ENCODE measurements at places on chromosomes 5 and 9.

DNA sequence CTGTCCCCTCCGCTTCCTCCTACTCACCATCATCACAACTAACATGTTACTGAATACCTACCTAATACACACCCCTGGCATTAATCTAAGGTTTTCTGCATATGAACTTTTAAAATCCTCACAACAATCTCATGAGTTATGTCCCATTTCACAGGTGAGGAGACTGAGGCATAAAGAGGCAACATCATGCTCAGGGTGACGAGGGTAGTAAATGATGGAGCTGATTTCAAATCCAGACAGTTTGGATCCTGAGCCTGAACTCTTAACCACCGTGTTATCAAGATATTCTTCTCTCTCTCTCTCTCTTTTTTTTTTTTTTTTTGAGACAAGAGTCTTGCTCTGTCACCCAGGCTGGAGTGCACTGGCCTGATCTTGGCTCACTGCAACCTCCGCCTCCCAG is 12.9 kb upstream of the EEIG1 start:
- no peak for DNase-seq

DNA sequence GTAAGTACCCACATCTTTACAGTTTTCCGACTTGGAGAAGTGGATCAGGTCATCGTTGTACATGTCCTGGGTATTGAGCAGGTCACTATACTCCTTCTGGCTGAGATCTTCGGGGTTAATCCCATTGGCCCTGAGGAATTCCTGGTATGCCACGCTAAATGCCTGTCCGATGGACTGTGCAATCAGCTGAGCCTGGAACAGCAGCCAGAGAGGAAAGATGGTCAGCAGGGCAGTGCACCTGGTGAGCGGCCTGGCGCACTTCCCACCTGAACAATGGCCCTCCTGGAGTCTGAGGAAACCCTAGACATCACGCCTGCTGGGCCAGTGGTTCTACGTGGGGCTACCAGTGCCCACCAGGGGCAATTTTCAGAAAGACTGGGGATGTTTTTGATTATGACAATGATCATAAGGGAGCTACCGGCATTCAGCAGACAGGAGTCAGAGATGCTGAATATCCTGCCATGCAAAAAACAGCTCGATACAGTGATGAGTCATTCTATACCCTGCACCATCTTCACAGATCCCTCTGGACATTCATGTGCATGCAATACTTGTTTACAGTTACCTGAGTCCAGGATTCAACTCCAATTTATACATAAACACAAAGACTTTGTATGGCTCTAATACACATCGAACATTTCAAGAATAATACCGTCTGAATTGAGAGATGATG is 127.2 kb downstream of the ENTREP1 start:
- no peak for DNase-seq

DNA sequence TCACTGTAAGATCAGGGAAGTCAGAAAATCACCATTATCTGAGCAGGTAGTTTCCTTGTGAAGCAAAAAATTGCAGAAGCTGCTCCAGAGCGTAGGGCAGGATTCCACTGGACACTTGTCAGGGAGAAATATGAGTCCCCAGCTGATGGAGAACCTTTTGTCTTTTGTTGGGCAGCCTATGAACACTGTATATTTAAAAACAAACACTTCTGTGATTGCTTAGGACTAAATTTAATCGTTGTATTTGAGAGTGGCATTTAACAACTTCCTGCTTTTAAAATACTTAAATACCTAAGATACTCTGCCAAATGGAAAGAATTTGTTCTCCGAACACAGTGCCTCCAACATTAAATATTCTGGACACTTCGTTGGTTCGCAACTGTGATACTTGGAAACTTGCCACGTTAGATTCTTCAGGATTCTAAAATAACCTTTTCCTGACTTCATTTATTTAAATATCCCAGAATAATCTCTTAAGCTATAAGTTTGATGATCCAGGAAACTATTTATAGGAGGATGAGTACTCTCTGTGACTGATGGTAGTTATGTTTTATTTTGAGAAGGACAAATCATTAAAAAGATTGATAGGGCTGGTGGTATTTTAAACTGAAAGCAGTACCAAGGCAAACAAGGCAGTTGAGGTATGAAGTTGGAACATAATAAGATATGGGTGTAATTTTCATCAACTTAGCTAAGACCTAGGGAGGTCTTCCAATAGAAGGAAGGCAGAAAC is 2.7 kb upstream of the HSPA4 start:
- DNase-seq = no peak

- DNase-seq = no peak
Measured at GRCh38 chr9:19163631-19164030, 36.3 kb upstream of the PLIN2 start.

- no peak for DNase-seq
Measured at GRCh38 chr9:14437354-14438231, 123.7 kb upstream of the NFIB start.

GRCh38 chr5:143699121-143699520 is 112.8 kb upstream of the HMHB1 start:
- no peak for DNase-seq

DNA sequence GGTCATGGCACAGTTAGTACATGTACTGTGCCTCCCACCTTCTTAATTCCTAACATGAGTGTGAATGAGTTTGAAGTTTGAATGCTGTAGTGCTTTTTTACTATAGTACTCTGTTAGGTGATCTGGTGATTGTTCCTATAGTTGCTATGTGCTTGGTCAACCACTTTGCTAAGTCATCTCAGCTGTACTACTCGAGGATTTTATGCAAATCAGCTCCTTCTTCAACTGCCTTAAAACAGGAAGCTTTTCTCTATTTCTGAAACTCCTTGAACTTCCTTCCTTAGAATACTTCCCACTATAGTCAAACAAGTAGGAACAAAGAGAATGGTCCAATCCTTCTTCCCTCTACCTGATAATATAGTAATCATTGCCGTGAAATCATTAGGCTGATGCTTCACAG is 219.6 kb downstream of the CTNND2 start:
- no peak for DNase-seq

GRCh38 chr5:12865529-12865928 is 961.3 kb upstream of the CTNND2 start:
- DNase-seq = no peak

DNA sequence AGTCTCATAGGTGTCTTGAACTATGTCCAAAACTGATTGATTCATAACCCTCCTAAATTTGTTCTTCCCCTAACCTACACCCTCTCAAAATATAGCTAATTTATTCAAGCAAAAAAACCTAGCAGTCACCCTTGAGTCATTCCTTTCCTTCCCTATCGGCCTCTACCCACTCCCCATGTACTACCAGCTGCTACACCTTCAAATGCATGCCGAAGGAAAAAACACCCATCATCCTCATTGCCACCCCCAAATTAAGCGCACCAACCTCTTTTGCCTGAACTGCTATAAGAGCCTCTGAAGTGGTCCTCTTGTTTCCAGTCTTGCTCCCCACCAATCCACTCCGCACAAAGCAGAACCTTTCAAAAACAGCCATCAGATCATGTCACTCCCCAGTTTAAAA is 12.6 kb downstream of the LIFR start:
- no peak for DNase-seq

- DNase-seq = no peak
Measured at GRCh38 chr5:57341380-57341979, 141.1 kb downstream of the ACTBL2 start.

DNA sequence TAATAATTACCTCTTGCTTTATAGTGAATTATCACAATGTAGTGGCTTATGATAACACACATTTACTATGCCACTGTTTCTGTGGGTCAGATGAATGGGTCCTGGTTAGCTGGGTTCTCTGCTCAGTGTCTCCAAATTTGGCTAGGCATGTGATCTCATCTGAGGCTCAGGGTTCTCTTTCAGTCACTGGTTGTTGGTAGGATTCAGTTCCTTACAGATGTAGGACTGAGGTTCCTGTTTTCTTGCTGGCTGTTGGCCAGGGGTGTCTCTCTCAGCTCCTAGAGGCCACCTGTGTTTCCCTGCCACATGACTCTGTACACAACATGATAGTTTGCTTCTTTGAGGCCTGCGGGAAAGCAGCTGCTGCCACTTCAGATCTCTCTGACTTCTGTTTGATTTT is 7.1 kb downstream of the NFX1 start:
- DNase-seq = no peak

DNA sequence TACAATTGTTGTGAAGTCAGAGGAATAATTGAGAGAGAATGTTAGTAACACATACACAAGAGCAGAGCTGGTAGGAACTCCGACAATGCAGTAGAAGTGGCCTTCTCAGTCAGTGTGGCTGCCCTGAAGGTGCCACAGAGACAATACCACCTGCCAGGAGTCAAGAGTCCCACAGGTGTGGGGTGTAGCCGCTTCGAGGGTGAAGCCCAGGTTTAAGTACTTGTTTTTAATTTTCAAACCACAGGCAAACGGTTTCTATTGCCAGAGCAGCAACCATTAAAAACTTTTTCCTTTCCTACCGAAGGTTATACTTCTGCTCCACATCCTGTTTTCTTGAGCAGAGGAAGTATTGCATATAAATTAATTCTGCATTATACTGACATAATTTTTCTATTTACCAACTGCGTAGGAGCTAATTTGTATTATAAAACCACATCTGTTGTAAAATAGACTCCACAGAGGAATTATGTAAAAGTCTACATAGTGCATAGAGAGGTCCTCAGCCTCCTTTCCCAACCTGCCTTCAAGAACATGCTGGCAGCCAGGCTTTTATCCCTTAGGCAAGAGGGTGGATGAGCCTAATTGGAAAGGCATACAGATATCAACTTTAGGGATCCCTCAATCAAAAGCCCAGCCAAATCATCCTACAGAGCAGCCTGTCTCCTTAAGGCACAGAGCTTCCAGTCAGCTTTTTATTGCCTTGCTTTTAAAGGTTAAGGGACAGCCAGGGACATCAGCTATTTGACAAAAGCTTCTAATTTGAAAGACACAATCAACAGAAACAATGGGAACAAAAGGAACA is 12.9 kb upstream of the ACTBL2 start:
- DNase-seq = no peak

GRCh38 chr5:79868163-79868670 is 122.8 kb downstream of the MTX3 start:
- DNase-seq = no peak

DNA sequence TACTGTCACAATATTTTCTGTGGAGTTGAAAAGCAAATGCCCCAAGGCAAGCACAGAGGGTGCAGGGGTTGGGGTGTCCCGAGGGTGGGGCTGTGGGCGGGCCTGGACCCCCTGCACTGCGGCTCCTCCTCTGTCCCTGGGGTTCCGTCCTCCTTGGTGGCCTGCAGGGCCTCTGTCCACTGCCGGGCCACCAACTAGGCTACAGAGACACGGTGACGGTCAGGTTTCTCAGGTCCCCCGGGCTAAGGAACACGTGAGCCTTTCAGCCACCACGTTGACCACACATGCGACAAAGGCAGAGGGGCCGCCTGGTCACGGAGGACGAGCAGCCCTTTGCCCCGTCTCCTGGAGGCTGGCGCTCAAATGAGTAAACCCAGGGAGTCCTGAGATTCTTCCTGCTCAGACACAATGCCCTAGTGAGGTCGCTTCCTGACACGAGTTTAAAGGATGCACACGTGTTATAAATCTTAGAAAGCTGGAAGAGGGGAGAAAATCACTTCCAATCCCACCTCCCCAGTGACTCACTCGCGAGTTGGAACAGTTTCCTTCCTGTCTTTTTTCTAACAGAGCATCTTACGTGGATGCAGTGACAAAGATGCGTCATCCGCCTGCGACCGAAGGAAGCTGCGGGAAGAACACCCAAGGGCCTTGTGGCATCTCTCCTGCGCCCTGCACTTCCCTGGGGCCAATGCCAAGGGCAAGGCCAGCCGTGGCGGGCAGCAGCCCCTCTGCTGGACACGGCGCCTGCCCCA is 24.8 kb upstream of the OBP2B start:
- DNase-seq = no peak
